NCI-H510A treated with DMSO at 0.1 percent for 48 hours (cell line): ENCODE measurements at places on chromosomes 2 and 18.

DNA sequence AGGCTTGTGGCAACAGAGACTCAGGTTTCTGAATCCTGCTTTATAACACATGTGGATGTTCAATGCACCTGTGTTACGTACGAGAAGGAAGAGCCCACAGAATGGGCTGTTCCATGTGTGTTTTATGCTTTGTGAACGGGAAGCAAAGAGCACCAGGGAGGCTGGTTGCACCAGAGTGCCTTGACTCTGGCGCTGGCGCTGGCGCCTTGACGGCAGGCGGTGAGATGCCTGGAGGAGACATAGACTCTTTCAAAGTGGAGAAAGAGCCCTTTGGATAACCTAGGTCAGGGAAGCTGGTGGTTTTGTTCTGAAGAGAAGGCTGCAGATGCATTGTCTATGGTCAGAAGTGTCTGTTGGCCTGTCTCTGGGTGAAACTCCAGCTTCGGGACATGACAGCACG, 80.2 kb upstream of the APCDD1 start:
- no peak for DNase-seq

GRCh38 chr2:11726384-11726783, 20.0 kb upstream of the LPIN1 start:
- no peak for DNase-seq

- peak; percentile 89 for DNase-seq
Measured at GRCh38 chr2:111116843-111117597, 3.7 kb upstream of the BCL2L11 start.

GRCh38 chr2:59077981-59078531, 836.9 kb upstream of the FANCL start:
- DNase-seq = no peak

GRCh38 chr2:86632672-86633071, 9.0 kb upstream of the RNF103 start:
- DNase-seq = no peak

- no peak for DNase-seq
Measured at GRCh38 chr2:149004836-149005235, 33.7 kb upstream of the LYPD6B start.

DNA sequence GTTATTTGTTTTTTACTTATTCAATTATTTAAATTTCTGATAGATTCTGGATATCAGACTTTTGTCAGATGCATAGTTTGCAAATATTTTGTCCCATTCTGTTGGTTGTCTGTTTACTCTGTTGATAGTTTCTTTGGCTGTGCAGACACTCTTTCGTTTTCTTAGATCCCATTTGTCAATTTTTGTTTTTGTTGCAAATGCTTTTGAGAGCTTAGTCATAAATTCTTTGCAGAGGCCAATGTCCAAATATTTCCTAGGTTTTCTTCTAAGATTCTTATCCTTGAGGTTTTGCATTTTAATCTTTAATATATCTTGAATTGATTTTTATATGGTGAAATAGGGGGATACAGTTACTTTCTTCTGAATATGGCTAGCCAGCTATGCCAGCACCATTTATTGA, 112.7 kb upstream of the SESTD1 start:
- DNase-seq = no peak

- no peak for DNase-seq
Measured at GRCh38 chr2:95530734-95531133, 46.2 kb upstream of the TRIM43B start.

- no peak for DNase-seq
Measured at GRCh38 chr18:48886520-48887293, 64.1 kb downstream of the SMAD7 start.

- DNase-seq = no peak
Measured at GRCh38 chr18:45456090-45457021, 158.9 kb upstream of the SLC14A2 start.

DNA sequence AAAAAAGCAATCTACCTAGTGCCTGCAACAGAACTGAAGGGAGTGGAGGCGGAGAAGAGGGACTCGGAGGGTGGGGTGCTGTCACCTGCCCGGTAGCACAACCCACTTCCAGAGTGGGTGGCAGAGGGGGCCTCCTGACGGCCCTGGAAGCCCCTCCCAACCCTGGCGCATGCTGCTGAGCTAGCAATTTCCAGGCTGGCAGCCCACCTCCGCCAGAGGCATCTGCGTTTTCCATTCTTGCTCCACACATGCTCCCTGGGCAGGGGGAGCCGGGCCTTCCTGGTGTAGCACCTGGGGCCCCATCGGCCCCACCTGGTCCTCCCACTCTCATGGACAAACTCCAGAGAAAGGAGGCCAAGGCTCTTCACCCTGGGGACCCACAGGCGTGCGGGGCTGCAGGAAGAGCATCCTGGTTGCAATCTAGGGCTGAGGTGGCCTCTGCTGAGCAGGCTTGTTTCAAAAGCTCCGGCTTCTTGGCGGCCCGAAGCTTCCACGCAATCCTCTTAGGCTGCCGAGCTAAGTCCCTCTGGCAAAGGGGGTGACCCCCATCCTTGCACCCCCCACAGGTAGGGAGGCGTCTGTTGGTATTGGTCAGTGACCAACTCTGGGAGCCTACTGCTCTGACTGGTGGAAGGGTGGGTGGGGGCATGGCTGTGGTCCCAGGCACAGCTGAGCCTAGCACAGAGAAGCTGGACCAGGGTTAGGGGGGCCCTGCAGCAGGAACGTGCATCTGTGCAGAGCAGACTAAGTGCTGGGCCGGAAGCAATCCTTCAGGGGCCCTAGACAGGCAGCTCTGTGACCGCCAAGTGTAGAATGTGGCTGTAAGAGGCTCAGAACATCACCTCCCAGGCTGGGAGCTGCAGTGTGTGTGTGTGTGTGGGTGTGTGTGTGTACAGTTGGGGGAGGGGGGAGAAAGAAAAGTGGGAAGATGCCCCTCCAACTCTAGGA, 2.6 kb downstream of the HS6ST1 start:
- DNase-seq = peak; percentile 34

DNA sequence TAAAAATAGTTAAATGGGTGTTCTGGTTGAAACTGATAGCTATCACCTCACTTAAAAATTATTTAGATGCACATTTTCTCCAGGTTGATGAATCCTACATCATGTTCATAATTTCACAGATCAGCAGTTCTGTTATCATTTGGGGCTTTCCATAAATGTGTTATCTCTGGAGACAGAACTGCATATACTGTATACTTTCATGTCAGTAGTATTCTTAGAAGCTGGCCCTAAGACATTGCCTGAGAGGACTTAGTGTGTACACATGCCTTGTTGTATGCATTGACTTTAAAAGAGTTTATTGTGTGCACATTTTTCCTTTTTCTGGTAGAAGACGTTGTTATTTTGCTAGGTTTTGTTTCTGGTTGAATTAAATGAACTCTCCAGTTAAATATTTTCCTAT, 41.0 kb downstream of the PIK3C3 start:
- no peak for DNase-seq

GRCh38 chr2:101986376-101986775, 5.4 kb upstream of the IL1R2 start:
- no peak for DNase-seq

- no peak for DNase-seq
Measured at GRCh38 chr2:170047331-170048065, 130.4 kb upstream of the MYO3B start.

DNA sequence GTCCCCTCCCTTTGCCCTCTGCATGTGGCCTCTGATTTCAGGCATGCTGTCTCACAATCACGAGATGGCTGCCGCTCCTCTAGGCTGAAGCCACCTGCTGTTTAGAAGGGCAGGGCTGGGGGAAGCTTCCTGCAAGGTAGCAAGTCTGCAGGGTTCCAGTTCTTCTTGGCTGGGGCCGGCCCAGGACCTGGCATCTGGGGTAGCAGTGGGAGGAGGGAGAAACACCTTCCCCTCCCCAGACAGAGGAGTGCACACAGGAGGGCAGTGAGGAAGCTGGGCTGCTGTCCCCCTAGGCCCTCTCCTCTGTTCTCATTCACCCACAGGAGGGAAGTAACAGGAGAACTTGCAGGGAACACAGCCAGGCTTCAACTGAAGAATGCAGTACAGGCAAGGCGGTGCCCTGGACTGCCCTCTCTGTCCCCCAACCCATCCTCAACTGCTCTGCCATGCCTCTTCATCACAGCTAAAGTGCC, 345.9 kb upstream of the HS6ST1 start:
- DNase-seq = no peak

DNA sequence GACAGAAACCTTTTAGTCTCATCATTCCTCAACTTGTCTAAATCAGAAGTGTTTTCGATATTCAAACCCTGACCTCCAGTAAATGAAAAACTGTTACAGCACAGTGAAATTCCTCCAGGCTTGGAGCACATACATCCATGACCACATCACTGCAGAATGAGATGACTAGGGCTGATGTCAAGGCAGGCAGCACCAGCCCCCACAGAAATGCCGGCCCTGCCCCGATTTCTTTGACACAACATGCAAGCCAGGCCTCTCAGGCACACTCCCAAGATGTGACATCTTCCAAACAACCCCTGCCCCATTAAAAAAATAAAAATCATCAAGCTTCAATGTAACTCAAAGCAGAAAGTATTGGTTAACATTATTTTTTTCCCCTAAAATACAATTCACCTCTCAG, 103.3 kb downstream of the CTAGE1 start:
- DNase-seq = no peak

- no peak for DNase-seq
Measured at GRCh38 chr18:54140641-54141040, 83.8 kb downstream of the MBD2 start.

DNA sequence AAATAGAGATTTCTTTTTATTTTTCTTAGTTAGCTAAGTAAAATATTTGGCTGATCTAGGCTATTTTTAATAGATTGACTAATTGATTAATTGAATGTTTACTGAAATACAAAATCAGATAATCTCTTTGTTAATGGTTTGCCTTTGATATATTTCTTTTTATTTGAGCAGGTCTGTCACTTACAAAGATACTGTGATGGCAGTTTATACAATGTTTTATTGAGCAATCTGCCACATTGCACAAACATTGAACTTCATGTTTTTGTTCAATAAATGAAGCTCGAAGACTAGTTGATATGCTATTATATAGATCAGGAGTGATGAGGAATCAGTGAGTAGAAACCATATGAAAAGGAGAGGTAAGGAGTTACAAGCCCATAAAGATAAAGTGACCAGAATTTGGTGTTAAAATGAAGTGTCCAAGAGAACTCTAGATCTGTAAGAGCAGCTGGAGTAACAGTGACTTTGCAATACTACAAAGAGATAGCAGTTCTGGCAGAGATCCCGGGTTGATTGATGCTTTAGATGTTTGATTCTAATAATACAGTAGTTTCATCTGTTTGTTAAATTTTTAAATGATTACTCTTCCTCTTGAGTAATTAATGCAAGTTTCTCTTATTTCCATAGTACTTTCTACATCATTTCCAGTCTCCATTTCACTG, 574.2 kb downstream of the CCDC85A start:
- DNase-seq = no peak

DNA sequence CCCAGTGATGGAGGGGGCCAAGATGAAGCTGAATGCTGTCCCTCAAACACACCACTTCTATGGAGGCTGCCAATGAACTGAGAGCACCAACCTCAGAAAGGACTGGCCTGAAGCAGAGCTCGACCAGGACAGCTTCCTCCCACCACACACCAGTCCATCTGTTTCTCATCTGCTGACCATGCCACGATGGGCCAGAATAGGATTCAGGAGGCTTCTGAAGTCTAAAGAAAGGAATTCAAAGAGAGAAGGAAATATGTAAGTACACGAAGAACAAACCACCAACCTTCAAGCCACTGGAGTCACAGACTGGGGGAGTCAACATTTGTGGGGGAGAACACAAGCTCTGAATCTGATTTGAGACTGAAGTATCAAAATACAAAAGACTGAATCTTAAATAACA, 157.6 kb upstream of the CCDC68 start:
- no peak for DNase-seq

DNA sequence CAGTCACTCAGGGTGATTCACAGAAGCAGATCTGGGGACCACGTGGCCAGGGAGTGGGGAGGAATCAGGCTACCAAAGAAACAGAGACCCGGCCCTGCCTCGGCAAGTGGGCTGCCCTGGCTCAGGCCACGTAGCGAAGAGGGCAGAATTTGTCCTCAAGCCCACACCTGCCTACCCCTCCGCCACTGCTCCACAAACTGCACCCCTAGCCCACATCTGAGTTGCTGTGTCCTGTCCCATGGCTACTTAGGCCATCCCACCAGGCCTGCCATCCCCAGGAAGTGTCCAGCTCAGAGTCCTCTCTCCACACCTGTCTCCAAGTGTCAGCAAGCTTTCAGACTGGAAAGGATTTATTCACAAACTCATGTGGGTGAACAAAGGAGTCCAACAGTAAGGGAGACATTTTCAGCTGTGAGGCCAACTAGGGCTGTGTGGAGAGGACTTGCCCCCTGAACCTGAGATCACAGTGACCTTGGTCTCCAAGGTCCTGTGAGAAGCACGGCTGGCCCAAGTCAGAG, 31.7 kb upstream of the ASPRV1 start:
- no peak for DNase-seq

DNA sequence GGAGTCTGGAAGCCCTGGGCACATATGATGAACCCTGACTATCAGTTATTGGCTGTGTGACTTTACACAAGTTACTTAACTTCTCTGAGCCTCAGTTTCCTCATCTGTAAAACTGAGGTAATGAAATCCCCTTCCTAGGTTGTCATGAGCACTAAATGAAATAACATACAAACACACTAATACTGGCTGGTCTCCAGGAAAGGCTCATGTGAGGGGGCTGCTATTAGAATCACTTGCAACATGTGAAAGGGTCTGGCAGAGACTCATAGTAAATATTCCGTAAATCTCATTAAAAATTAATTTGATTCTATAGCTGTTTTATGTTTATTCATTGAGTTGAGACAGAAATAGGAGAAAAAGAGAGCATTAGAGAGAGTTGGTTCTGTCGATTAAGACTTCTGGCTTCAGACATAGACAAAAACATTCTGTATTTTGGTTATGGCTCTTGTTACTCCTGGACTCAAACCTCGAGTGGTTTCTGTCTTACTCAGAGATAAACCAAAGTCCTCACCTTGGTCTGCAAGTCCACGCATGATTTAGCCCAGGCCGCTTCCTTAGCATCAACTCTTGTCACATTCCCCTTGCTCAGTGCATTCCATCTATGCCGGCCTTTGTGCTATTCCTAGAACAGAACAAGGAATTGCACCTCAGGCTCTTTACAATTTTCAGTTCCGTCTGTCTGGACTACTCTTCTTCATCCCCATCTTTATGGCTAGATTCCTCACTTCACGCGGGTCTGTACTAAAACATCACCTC, 139.1 kb downstream of the NXPH2 start:
- no peak for DNase-seq

- no peak for DNase-seq
Measured at GRCh38 chr2:120939595-120940318, 204.1 kb downstream of the GLI2 start.

GRCh38 chr2:238851761-238852160, 3.9 kb downstream of the TWIST2 start:
- DNase-seq = no peak
